ENCODE measurements at places on chromosomes 2 and 18.

DNA sequence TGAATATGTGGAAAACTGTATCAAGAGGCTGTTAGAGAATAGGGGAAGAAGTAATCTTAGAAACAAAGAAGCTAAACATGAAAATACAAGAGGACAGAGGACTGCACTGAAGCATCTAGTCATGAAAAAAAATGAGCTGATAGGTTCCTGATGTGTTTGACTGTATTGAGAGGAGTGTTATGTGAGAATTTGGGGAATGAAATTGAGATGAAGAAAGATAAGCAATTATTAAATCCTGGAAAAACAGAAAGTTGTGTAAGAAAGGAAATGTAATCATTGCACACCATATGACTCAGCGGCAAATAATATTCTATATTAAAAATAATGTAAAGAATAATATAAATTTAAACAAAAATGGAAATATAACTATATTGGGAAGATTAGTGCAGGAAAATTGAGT is 71.2 kb downstream of the SEMA4F start:
- DNase-seq = no peak

GRCh38 chr2:43073401-43073825 is 153.0 kb downstream of the ZFP36L2 start:
- no peak for DNase-seq

GRCh38 chr2:209534228-209534627 is 110.4 kb downstream of the MAP2 start:
- DNase-seq = no peak

DNA sequence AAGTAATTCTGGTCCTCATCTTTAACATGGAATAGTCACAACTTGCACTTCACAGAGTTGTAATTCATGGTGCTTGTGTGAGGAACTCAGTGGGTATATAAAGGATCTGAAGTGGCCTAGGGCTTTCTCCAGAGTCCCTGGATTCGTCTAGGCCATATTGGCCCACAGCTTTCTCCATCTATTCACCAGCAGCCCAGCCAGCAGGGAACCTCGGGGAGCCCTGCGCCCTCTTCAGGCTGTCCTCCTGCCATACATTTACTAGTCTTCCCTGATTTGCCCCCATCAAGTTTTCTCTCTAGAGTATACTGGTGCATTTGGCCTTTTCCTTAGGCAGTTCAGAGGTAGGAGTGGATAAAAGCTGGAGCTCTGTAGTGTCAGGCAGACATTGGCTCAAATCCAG is 278.3 kb downstream of the MYCN start:
- DNase-seq = no peak

DNA sequence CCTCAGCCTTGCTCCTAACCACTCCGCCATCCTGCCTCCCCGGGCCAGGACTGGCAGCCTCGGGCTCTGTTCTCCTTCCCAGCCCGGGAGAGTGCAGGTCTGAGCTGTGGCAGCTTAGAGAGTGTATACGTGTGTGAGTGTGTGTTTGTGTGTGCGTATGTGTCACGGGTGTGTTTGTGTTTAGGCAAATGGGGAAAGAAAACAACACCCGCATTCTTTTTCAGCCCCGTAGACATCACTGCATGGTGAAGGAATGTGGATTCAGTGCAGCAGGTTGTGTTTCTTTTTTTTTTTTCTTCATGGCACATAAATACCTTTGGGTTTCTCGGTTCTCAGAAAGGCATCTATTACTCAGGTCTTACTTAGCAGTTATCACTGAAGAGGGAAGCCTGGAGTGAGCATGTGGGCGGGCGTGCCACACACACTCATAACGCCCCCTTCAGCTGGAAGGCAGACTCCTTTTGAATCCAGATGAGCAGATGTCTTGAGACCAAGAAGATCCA is 44.2 kb downstream of the GLI2 start:
- DNase-seq = no peak

DNA sequence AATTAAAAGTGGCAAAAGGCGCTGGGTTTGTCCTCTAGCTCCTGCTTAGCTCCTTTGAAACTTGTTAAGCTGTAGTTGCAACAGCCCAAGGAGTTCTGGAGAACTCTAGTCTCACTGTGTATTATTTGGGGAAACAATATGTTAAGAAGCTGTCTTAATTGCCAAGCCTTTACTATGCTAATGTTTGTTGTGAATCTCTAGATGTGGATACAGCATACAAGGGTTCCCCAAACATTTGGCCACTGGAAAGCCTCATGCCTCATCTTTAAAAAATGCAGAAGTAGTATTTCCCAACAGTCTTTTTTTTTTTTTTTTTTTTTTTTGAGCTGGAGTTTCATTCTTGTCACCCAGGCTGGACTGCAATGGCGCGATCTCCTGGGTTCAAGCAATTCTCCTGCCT is 236.7 kb downstream of the PRKCE start:
- DNase-seq = no peak

DNA sequence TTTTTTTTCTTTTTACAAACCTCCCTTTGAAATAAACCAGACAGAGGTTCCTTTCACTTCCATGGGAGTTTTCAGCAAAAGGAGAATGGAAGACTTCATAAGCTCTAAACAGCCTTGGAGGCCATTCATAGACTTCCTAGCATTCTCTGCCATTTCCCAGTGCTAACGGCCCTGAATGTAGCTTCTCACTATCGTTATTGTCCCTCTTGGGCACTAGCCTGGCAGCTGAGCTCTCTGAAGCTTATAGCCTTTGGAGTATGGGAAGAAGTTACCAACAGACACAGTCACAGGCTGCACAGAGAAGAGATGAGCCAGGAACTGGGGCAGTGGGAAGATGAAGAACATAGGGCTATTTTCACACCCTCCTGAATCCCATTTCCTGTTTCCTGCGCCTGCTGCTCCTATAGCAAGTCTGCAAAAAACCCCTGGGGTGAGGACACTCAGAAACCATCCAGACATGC is 29.1 kb upstream of the EPC2 start:
- no peak for DNase-seq

Data from stimulated activated CD4-positive, alpha-beta T cell treated with anti-CD3 and anti-CD28 coated beads, Interleukin-1b, Interleukin-23, amount 100 ng/mL, for 4 hours (primary cell).